Stimulated activated CD4-positive, alpha-beta T cell treated with anti-CD3 and anti-CD28 coated beads, Interleukin-2, amount 100 ng/mL, for 24 hours (primary cell): ENCODE measurements at places on chromosomes 13 and 19.

GRCh38 chr13:21344662-21345176, 114.4 kb downstream of the ZDHHC20 start:
- DNase-seq = peak; percentile 27

DNA sequence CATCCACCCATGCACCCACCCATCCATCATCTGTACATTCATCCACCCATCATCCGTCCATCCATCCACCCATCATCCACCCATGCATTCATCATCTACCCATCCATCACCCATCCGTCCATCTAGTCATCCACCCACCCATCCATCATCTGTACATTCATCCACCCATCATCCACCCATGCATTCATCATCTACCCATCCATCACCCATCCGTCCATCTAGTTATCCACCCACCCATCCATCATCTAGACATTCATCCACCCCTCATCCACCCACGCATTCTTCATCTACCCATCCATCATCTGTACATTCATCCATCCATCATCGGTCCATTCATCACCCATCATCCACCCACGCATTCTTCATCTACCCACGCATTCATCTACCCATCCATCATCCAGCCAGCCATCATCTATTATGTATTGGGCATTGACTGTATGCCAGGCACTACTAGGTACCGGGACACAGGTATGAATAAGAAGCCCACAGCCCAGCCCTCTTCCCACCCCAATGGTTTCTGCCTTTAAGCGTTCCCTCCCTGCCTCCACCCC, 16.7 kb upstream of the GALP start:
- DNase-seq = no peak

GRCh38 chr13:51742611-51743010, 61.4 kb downstream of the DHRS12 start:
- DNase-seq = no peak

DNA sequence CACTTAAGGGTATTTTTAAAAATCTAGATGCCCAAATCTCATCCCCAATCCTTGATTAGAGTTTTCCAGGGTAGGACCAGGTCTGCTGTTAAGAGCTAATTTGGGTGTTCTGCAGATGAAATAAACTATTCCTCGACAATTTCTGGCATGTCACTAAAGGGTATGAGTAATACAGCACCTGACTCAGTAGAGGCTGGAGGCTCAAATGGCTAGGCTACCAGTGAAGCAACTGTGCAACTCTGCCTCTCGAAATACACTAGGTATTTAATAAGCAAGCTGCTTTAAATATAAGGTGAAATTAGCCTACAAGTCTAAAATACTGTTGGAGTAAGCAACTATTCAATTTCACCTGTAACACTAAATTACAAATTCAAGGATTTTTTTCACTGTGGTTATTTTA, 1.5 kb downstream of the RNF6 start:
- DNase-seq = no peak

GRCh38 chr19:47836038-47836437, 14.3 kb downstream of the CRX start:
- no peak for DNase-seq

GRCh38 chr13:49210114-49210513, 10.0 kb upstream of the MLNR start:
- no peak for DNase-seq

- no peak for DNase-seq
These were observed 135.7 kb downstream of the LMO7 start for GRCh38 chr13:75771818-75772217.

GRCh38 chr19:31233295-31233800, 115.9 kb downstream of the TSHZ3 start:
- DNase-seq = no peak

DNA sequence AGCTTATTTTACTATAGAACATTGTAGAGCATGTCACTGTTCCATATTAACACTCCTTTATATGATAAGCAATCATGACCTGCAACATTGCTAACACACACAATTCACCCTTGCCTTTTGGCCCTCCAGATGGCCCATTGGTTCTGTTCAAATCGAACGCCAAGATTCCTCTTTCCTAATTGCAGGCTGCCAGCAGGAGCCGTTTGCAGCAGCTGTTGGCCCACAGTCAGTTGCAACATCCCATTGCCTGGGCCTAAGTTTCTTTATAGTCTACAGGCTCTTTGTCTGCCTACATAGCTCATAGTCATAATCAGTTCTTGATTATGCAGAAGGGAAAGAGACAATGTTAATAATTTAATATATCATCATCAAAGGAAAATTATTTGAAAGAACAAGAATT, 37.6 kb downstream of the KCTD12 start:
- DNase-seq = no peak

GRCh38 chr13:48113756-48114130, 18.8 kb upstream of the MED4 start:
- DNase-seq = no peak
